ENCODE measurements at places on chromosomes 1 and 21.

GRCh38 chr1:84541679-84542078 is 32.6 kb downstream of the CTBS start:
- DNase-seq, result no peak

DNA sequence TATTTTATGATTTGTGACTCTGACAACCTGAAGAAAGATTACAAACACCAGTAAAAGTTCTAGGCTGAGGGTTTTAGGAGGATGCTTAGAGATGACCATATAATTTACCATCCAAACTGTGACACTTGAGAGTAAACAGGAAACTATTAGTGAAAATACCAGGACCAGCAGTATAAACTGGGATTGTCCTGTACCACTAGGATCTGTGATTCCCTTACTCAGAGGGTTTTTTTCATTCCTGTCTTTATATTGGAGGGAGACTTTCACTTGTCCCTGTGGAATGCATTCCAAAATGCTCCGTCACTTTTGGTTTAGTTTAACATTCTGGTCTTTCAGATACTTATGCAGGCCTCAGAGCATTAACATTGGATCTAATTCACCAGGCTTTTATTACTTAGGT is 482.9 kb downstream of the PTBP2 start:
- DNase-seq, result no peak

- no peak for DNase-seq
Measured at GRCh38 chr21:45713613-45714012, 70.1 kb downstream of the PCBP3 start.

DNA sequence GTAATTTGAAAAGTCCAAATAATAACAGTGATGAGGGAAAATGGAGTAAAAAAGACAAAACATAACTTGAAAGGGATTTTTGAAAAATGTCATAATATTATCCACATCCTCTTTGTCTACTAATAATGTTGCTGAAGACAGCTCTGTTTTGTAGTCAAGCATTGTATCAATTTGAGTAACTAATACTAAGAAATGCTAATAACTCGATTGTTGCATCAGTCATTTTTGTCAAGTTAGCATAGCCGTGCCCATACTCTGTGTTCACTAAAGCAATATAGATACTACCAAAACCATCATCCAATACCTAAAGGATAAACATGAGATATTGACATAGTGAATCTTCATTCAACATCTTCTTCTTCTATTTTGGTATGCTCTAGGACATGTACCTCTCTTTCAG is 17.3 kb downstream of the PDC start:
- no peak for DNase-seq

GRCh38 chr1:208835781-208836180 is 591.6 kb upstream of the PLXNA2 start:
- no peak for DNase-seq

DNA sequence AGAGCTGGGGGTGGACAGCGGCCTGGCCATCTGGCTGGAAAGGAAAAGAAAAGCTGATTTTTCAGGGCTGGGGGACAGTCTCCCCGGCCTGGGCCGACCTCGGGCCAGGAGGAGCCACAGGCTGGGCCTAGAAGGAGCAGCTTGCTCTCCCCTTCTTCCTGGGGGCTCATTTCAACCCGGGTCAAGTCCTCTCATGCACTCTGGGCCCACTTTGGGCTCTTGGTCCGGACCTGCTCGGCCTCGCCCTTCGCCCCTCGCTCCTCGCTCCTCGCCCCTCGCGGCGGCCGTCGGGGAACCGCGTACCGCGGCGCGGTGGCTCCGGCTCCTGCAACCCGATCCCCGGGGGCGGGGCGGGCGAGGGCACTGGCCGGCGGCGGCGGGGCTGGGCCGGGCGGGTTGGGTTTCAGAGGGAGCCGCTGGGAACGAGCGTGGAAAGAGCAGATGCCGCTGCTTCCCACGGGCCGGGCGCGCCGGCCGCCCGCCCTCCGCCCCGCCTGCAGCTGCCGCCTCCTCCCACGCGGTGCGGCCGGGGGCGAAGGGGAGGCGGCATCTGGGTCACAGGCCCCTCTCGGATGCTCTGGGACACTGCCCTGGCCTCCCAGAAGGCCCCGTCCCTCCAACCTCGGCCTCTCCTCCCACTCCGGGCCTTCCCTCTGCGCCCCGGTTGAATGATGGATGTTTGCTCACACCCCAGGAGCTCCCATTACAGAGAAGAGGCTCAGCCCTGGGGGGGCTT is 6.6 kb downstream of the HEYL start:
- DNase-seq, result no peak

- DNase-seq, result no peak
Measured at GRCh38 chr1:40848530-40849189, 13.5 kb downstream of the CITED4 start.

DNA sequence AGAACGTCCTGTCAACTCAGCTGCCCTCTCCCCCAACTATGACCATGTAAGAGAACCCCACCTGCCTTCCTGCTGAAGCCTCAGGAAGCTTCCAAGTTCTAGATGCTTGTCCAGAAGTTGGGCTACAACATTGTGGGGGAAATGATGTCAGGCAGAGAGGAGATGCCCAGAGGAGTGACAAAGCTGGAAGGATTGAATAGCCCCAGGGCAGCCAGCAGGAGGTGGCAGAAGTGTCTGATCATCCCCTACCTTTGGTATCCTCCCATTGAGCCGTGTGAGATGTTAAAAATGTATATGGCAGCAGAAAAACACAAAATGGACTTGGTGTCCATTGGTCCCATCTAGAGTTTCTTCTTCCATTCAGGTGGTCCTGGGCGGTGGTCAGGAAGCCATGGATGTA is 6.6 kb downstream of the EIF3I start:
- no peak for DNase-seq

DNA sequence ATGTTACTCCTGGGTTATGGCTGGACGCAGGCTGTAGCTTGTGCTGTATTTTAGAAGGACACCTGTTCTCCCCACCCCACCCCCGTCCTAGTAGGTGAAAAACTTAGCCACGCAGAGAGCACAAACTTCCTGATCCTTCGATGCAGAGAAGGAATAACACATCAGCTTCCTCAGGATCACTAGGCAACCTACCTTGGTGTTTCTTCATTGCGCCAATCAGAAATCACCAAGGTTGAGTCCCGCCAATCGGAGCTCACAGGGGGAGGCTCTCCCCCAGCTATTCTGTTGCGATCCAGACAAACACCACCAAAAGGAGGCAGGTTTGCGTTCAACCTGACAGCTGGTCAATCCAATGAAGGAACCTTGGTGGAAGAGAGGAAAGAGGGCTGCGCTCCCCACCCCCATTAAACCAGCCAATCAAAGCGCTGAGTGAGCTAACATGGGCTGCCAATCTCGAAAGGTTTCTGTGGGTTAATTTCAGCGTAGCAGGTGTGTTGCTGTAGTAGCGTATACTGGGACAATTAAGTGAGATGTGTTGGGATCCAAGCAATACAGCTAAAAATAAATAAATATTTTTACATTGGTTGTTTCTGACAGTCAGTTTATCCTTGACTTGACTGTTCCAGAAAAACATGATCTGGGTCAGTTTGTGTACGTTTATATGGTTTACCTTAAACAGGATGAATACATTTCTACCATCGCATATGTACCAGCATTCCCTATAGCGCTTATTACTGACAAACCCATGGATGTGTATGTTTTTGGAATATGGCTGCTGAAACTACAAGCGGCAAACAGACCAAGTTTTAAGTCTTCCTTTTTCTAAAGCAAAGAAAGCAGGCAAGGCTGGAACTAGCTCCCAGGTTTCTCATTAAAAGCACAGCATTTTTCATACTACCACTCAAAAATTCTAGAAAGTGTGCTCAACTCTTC is at the start of gene GOLPH3L:
GOLPH3L (minus strand) TSS at position 160 of the 933 bp plus-strand sequence. CDS start 2,316 bp downstream, outside the sequence.
- peak; percentile 79 for DNase-seq

DNA sequence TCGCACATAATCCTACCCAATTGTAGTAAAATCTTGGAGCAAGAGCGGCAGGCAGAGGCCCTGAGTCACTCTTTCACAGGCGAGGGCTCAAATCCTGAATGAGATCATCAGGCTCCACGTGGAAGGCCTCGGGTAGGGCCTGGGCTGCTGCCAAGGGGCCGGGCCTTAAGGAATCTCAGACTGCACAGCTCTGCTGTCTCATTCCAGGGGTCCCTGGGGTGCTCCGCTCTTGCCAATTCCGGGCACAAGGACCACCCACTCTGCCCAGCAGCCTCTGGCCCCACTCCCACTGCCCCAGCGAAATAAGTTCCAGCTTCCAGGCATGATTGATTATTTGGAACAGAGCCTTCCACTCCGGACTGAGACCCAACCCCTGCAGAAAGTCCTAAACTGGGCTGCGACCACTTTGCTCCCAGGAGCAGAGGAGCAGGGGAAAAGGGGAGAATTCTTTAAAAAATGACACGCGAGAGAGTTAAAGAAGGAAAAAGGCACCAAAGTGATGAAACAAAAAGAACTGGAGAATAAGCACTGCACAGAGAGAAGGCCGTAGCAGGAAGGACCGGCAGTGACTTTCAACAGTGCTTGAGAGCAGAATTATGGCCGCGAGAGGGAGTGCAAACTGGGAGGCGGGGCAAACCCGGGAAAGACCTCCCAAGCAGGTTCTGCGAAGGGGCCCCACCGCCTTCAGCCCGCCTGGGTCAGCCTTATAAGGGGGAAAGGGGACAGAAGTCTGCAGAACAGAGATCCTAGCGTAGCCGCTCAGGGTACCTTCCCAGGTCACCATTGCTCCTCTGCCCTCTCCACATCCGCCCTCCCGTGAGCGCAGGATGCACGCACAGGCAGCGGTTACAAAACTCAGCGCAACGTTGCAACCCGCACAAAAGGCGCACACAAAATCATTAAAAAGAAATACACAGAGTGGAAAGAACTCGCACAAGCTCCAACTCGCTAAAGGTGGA is 2.0 kb downstream of the ADAMTS1 start:
- no peak for DNase-seq

- no peak for DNase-seq
Measured at GRCh38 chr1:97013941-97014340, 292.4 kb downstream of the PTBP2 start.

- DNase-seq, result no peak
Measured at GRCh38 chr1:168245042-168245441, 19.2 kb downstream of the SFT2D2 start.

DNA sequence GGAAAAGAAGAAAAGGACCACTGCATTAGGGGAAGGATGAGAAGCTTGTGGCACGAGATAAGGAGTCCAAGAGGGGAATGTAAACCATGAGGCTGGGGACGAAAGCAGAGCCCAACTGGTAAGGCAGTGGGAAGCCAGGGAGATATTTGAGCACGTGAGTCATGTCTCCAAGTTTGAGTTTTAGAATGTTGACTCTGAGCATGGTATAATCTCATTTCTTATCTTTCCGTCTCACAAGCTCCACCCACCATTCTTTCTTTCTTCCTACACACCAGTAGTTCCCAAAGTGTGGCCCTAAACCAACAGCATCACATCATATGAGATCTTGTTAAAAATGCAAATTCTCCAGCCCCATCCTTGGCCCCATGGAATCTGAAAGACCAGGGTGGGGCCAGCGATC is 145.3 kb downstream of the PLPP3 start:
- DNase-seq, result no peak

GRCh38 chr1:92538413-92539061 is 51.8 kb upstream of the GFI1 start:
- peak; percentile 27 for DNase-seq

DNA sequence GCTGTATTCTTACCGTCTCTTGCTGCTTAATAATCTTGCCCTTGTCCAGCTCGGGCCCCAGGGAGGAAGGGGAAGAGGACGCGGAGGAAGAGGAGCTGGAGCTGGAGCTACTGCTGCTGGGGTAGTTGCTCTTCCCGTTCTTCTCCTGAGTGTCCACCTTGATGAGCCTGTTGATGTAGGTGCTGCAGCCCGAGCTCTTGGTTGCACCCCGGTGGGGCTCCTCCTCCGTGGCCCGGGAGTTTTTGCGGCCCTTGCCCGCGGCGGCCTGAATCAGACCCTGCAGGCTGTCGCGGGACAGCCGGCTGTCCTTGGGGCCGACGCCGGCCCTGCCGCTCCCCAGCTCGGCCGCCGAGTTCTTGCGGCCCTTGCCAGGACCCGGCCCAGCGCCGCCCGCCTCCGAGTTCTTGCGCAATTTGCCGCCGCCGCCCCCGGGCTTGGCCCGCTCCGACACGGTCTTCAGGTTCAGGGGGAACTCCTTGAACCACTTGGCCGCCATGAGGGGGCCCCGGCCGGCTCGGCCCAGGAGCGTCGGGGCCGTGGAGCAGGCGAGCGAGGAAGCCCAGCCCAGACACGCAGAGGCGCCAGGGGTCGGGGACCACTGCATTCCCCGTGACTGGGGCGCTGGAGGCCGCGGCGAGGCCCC is 475 bp upstream of the TDRD10 start:
- no peak for DNase-seq

DNA sequence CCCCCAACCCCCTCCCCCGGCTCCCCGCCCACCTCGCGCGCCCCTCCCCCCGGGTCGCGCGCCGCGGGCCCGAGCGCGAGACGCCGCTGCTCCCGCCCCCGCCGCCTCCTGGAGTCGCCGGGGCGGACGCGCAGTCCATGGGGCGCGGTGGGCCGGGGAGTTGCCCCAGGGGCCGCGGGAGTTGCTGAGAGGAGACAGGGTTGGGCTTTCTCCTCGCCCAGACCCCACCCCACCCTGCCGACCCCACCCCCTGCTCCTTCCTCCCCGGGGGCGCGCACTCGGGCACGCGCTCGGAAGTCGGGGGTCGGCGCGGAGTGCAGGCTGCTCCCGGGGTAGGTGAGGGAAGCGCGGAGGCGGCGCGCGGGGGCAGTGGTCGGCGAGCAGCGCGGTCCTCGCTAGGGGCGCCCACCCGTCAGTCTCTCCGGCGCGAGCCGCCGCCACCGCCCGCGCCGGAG is at the start of gene LAMC1:
LAMC1 (plus strand) TSS at position 275 of the 455 bp plus-strand sequence. CDS start 297 bp downstream, outside the sequence.
- DNase-seq, result no peak

- DNase-seq, result no peak
Measured at GRCh38 chr1:115283249-115283648, 54.8 kb downstream of the NGF start.

- DNase-seq, result no peak
Measured at GRCh38 chr1:37175666-37176215, 141.4 kb upstream of the GRIK3 start.

GRCh38 chr1:93471911-93472310 is 24.0 kb downstream of the FNBP1L start:
- DNase-seq, result no peak

GRCh38 chr1:18527921-18528320 is 47.2 kb downstream of the KLHDC7A start:
- DNase-seq, result no peak

DNA sequence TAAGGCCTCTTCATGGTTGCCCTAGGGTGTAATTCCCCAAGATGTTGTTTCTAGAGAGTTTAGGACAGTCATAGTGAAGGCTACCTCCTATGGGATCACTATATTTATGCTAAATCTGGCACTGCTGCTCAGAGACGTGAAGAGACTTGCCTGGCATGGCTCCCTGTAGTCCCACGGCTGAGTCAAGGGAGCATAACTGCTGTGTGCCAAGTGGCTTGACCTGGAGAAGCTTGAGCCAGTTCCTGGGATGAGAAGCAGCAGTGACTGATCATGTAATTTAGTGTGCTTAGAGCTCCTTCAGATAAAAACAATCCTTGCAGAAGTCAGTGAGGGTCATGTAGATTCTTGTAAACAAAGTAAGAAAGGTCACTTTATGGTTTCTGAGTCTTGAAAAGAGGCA is 68.9 kb upstream of the TSPAN2 start:
- DNase-seq, result no peak

- no peak for DNase-seq
Measured at GRCh38 chr1:202074985-202075384, 47.7 kb upstream of the GPR37L1 start.

- DNase-seq, result no peak
Measured at GRCh38 chr1:152003846-152004442, 10.3 kb upstream of the S100A10 start.
